ENCODE measurements at places on chromosomes 6 and 20.

DNA sequence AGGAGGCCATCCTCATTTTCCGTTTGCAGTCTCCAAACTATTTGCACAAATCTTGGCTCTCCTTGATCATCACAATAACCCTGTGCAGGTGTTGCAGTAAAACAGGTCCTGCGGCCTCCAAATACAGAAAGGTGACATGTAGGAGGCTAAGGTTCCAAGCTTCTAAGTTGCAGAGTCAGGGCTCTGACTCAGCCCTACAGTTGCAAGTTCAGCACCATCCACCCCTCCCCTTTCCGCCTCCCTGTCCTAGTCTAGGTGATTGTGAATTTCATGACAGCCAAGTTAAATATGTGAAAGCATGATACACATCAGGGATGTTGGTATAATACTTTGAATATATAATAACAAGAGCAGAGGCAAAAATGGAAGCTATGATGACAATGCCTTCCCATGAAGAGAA is 317.3 kb upstream of the CDH4 start:
- no peak for DNase-seq

GRCh38 chr6:167571550-167571949 is 246.7 kb downstream of the TTLL2 start:
- no peak for DNase-seq

DNA sequence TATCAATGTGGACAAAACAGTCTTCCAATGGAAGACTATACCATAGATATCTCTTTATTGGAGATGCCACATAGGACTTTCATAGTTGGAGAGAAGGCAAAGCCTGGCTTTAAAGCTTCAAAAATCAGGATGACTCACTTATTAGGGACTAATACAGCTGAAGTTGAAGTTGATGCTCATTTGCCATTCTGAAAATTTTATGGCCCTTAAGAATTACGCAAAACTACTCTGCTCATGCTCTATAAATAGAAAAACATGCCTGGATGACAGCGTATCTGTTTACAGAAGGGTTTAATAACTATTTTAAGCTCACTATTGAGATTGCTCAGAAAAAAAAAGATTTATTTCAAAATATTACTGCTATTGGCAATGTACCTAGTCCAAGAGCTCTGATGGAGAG is 155.5 kb upstream of the DST start:
- DNase-seq, result no peak

GRCh38 chr6:134925800-134926199 is 24.1 kb downstream of the ALDH8A1 start:
- DNase-seq, result no peak

GRCh38 chr6:11410539-11411307 is 126.8 kb upstream of the TMEM170B start:
- DNase-seq, result no peak

- DNase-seq, result no peak
Measured at GRCh38 chr20:47466704-47467459, 34.8 kb upstream of the NCOA3 start.

DNA sequence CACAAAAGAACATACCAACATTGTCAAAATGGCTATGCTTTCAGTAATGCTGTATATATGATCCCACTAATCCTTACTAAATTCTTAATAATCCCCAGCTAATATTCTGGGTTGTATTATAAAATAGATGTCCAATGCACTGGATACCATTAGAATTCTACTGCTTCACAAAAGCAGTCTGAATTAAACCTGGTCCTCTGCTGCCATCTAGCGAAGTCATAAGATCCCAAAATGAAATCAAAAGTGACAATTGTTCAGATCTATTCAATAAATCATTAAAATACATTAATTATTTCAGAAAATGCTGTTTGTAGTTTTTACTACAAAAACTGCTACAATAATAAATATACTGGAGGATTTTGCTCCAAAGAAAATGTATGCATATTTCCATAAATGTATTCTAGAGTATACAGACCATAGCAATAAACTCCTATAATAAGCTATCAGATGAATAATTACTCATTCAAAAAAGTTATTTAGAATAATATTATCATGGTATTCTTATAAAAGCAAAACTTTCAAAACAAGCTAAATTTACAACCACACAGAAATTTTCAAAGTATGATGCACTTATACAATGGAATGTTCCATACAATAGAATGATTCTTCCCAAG is 92.6 kb downstream of the RNGTT start:
- peak; percentile 71 for DNase-seq

GRCh38 chr20:6178537-6178936 is 55.7 kb upstream of the FERMT1 start:
- DNase-seq, result no peak

DNA sequence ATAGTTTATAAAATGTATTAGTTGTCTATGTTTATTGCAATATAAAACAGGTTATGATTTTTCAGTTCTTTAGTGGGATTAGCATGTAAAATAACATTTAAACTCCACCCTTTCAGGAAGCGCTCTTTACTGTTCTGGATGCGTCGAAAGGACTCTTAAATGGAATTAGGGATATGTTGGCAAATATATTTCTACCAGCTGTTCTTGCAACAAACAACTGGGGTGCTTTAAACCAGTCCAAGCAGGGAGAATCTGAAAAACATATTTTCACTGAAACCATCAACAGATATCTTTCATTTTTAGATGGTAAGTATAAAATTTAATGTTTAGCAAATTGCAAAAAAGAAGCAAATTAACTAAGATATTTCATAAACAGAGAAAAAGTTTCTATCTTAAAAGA is 21.8 kb downstream of the DNAH8 start:
- DNase-seq, result no peak

DNA sequence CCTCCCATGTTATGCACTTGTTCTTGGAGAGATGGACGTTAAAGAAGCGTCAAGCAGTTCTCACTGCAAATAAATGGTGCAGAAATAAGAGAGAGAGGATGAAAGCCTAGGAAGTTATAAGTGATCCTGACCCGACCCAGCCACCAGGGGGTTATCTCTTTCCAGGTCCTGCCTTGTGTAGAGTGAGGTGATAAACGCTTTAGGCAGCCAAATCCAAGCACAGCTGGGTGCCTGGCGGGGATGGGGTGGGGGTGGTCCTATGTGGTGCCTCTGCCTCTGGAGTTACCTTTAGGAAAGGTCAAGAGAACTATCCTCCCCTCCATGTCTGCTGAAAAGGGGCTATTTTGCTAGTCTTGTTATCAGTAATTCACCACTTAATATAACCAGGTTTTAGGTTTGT is 9.2 kb upstream of the TFAP2A start:
- DNase-seq, result no peak

DNA sequence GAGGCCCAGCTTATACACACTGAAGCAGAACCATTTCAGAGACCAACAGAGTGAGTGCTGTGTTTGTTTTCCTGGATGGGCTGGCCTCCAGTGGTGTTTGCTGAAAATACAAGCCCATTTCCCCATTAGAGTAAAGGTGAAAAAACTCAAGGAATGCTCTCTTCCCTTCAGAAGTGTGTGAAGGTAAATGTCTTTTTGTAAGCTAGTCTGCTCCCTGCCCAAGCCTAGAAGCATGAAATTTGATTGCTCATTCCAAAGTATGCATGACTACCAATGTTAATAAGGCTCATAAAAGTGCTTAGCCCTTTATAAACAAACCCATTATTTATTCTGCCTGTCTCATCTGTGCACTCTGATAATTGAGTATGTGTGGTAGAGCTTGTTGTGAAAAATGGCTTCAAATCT is 59.1 kb downstream of the ADGRF1 start:
- DNase-seq, result no peak

DNA sequence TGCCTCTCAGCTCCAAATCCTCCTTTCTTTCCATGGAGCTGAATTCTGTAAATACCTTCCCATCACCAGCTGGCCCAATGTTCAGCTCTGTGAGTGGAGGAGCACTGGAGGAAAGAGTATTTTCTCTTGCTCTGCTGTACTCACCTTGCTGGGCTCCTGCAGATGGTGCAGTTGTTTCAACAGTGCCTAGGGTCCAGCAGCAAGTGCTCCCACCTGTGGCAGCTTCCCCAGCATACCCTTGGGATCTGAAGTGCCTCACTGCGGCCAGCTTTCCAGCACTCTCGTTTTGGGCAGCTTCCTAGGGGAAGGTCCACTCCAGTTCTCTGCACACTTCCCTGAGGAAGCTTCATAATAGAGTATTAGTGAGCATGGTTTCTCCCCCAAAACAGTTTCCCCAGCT is 170.9 kb downstream of the ARHGAP18 start:
- DNase-seq, result no peak

- DNase-seq, result no peak
Measured at GRCh38 chr6:56772737-56773184, 130.1 kb upstream of the DST start.
